ENCODE measurements at places on chromosomes 3 and 15. TPM values are rescaled to one million over a fixed set of nuclear protein-coding genes. Genes with fewer than 3 reads are reported as not detected.

Gene RPP25
- total RNA-seq: 17.6 TPM

Gene GOLGA8S
- total RNA-seq: 1.5 TPM

DNA sequence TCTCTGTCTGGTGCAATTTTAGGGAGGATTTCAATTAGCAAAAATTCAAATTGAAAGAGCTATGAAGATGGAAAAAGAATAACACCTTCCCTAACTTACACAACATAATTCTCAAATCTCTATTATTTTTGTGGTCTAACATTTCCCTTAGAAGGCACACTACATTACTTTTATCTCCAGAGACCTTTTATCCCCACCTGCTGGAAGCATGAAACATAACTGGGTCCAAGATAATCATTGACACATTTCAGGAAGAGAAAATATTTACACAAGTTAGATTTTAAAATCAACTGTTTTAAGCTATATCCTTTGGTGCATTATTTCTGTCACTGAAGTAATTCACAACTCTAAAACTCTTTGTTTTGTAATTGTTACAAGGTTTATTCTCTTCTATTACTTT lies 779.5 kb downstream of the ROBO1 start:
- H3K36me3 ChIP-seq: no peaks in the 10 kb centered on the region
- no peak for DNase-seq
- H3K27ac ChIP-seq: no peak overlapping the region
- H3K4me1 ChIP-seq: no peaks in the 10 kb centered on the region

Gene TMCO5A
- total RNA-seq: not detected

- no peaks in the 10 kb centered on the region for H3K36me3 ChIP-seq
- DNase-seq: no peak
- H3K4me3 ChIP-seq: no peak overlapping the region
- H3K4me1 ChIP-seq: no peaks in the 10 kb centered on the region
These were observed 100.3 kb downstream of the HCN4 start for GRCh38 chr15:73268457-73268856.

DNA sequence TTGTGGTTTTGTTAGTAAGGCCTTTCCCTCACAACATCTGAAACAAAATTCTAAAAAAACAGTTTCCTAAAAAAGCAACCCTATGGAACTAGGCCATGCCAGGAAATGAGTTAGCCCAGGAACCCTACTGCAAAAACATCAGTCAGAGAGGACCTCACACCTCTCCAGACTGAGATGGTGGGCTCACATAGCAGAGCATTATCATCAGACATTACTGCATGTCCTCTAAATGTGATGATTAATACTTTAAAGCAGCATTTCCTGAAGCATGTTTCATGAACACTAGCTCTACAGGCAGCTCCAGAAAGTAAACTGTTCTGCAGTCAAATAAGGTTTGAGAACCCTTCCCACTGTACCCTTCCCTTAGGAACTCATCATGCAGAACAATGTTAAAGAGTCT lies 232.3 kb upstream of the MRPL3 start:
- no peak for DNase-seq
- H3K4me1 ChIP-seq: no peaks in the 10 kb centered on the region
- no peaks in the 10 kb centered on the region for H3K36me3 ChIP-seq
- no peak overlapping the region for H3K27ac ChIP-seq
- H3K4me3 ChIP-seq: no peak overlapping the region
- no peaks in the 10 kb centered on the region for H3K27me3 ChIP-seq

Gene HTR3E
- total RNA-seq: not detected

DNA sequence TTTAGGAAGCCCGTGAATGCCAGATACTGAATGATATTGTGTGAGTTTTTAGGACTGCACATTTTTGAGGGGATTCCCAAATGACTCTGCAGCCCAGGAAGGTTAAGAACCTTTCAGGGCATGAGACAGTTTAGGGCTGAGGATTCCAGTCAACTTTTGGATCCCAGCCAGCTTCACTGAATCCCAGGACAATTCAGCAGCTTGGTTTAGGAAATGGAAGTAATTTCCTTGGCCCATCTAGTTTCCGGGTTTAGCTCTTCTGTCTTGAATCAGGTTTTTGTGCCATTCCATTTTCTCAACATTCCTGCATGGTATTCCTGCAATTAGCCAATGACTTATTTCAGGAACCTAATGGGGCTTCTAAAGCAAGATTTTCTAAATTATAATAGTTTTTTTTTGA lies 253.9 kb downstream of the LSAMP start:
- no peak overlapping the region for H3K4me3 ChIP-seq
- H3K4me1 ChIP-seq: no peaks in the 10 kb centered on the region
- H3K27me3 ChIP-seq: no peaks in the 10 kb centered on the region

GRCh38 chr15:38164061-38164460 lies 88.6 kb upstream of the SPRED1 start:
- no peaks in the 10 kb centered on the region for H3K27me3 ChIP-seq
- no peaks in the 10 kb centered on the region for H3K4me1 ChIP-seq
- no peaks in the 10 kb centered on the region for H3K36me3 ChIP-seq
- DNase-seq: no peak
- no peak overlapping the region for H3K4me3 ChIP-seq
- no peak overlapping the region for H3K27ac ChIP-seq

GRCh38 chr15:98906712-98907083 lies 100.9 kb downstream of the PGPEP1L start:
- H3K36me3 ChIP-seq: peaks cover 3% of the 10 kb centered on the region
- no peaks in the 10 kb centered on the region for H3K27me3 ChIP-seq
- peaks cover 5% of the 10 kb centered on the region for H3K4me1 ChIP-seq

GRCh38 chr15:50009634-50010033 lies 109.4 kb downstream of the ATP8B4 start:
- H3K27ac ChIP-seq: no peak overlapping the region
- DNase-seq: no peak
- H3K4me1 ChIP-seq: no peaks in the 10 kb centered on the region
- no peak overlapping the region for H3K4me3 ChIP-seq
- no peaks in the 10 kb centered on the region for H3K27me3 ChIP-seq

Gene PRR20G
- total RNA-seq: not detected

GRCh38 chr3:190863119-190863465 lies 598 bp upstream of the GMNC start:
- no peaks in the 10 kb centered on the region for H3K4me1 ChIP-seq
- H3K27ac ChIP-seq: peak overlapping the region; percentile 70
- H3K4me3 ChIP-seq: peak overlapping the region; percentile 69
- H3K36me3 ChIP-seq: no peaks in the 10 kb centered on the region
- DNase-seq: no peak

GRCh38 chr3:195897081-195897852 lies 11.1 kb downstream of the TNK2 start:
- H3K27me3 ChIP-seq: no peaks in the 10 kb centered on the region
- H3K27ac ChIP-seq: peak overlapping the region; percentile 88
- no peak for DNase-seq
- no peaks in the 10 kb centered on the region for H3K36me3 ChIP-seq
- H3K4me1 ChIP-seq: peaks cover 33% of the 10 kb centered on the region
- no peak overlapping the region for H3K4me3 ChIP-seq

GRCh38 chr3:42161050-42161935 lies 70.1 kb downstream of the TRAK1 start:
- H3K4me1 ChIP-seq: peaks cover 4% of the 10 kb centered on the region
- no peaks in the 10 kb centered on the region for H3K27me3 ChIP-seq
- no peak overlapping the region for H3K4me3 ChIP-seq
- no peak for DNase-seq

Gene LSAMP
- 38.0 TPM for total RNA-seq

DNA sequence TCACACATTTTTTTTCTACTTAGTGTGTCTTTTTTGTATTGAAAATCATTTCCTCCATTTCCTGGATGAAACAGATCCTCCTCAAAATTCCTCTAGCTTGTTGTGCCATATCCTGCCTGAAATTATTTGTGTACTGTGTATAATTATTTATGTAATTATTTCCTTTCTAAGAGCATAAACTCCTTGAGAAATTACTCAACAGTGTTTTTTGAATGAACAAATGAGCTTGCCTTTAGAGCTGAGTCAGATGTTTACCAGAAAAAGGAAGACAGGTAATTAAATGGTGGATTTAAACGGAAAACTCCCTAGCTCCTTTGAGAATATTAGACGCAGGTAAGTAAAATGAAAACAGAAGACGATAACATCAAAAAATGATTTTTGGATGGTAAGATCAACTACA lies 13.2 kb upstream of the SECISBP2L start:
- H3K27me3 ChIP-seq: no peaks in the 10 kb centered on the region
- H3K27ac ChIP-seq: no peak overlapping the region
- H3K4me1 ChIP-seq: no peaks in the 10 kb centered on the region
- H3K4me3 ChIP-seq: no peak overlapping the region
- no peak for DNase-seq

DNA sequence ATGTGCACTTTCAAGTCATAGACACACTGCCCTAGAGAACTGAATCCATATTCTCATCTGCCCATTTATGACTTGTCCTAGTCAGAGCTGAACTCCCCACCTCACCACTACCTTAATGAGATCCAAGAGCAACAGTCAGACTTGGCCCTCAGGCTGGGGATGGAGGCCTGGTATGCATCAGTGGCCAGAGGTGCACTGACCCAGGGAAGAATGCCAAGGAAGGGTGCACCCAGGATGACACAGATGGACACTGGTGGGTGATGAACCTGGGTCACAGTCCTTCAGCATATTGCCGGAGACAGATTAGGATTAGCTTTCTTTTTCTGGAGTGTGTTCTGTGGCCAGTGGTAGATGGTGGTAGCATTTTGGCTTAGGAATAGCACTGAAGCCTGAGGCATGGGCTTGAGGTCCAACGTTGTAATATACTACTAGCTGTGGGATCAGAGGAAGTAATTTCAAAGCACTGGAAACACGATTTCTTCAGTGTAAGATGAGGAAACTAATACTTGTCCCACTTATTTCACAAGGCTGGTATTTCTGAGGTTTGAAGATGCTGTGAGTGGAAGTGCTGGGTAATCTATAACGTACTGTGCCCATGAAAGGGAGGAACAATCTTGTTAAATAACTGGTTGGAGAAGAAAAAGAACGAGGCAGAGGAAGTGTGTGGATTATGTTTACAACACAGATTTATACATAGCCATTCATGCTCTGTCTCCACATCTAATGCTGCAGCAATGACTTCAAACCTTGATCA lies 265.0 kb downstream of the THRB start:
- H3K4me3 ChIP-seq: no peak overlapping the region
- H3K27me3 ChIP-seq: no peaks in the 10 kb centered on the region
- DNase-seq: no peak
- H3K36me3 ChIP-seq: no peaks in the 10 kb centered on the region
- H3K4me1 ChIP-seq: no peaks in the 10 kb centered on the region

Gene ST8SIA2
- 0.73 TPM for total RNA-seq

GRCh38 chr3:104956620-104957345 lies 409.9 kb upstream of the ALCAM start:
- H3K27me3 ChIP-seq: no peaks in the 10 kb centered on the region
- DNase-seq: no peak
- no peaks in the 10 kb centered on the region for H3K36me3 ChIP-seq
- no peaks in the 10 kb centered on the region for H3K4me1 ChIP-seq

DNA sequence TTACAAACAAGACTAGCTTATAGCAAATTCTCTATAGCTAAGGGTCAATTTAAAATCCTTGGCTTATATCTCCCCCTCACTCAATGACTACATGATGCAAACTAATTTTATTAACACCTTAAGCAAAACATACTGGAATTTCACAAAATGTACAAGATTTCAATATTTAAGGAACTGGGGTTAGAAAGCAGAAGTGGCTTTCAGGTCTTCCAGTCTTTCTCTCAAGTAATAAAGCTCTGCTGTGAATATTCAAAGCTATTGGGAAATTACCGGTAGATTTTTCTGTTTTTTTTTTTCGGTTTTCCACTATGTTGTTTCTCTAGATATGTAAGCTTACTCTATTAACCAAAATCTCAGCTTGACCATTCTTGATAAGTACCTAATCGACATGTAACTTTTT lies 3.9 kb downstream of the EPM2AIP1 start:
- no peak overlapping the region for H3K27ac ChIP-seq
- no peaks in the 10 kb centered on the region for H3K36me3 ChIP-seq
- no peak overlapping the region for H3K4me3 ChIP-seq
- no peak for DNase-seq

GRCh38 chr3:161689584-161690298 lies 193.1 kb downstream of the OTOL1 start:
- no peak overlapping the region for H3K4me3 ChIP-seq
- H3K27me3 ChIP-seq: no peaks in the 10 kb centered on the region
- no peak for DNase-seq
- H3K27ac ChIP-seq: no peak overlapping the region

- no peaks in the 10 kb centered on the region for H3K4me1 ChIP-seq
- H3K36me3 ChIP-seq: no peaks in the 10 kb centered on the region
- H3K4me3 ChIP-seq: peak overlapping the region; percentile 48
These were observed 27.6 kb upstream of the RAB7A start for GRCh38 chr3:128698211-128699047.

DNA sequence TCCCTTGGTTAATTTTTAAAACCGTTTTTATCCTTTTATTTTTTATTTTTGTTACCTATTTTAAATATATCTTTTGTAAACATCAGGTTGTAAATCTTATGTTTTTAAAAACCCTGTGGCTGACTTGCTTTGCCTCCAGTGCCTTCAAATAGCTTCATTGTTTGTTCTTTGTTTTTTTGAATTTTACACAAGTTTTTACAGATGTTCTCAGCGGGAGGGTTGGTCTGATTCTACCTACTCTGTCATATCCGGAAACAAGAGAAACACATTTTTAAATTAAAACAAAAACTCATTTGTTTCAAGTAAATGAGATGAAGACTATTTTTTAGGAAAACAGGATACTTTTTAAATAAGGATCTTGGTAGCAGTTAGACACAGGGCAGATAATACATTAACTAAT lies 129.0 kb upstream of the THRB start:
- DNase-seq: no peak
- H3K36me3 ChIP-seq: no peaks in the 10 kb centered on the region
- H3K27ac ChIP-seq: no peak overlapping the region
- H3K4me1 ChIP-seq: no peaks in the 10 kb centered on the region
- no peaks in the 10 kb centered on the region for H3K27me3 ChIP-seq
- H3K4me3 ChIP-seq: no peak overlapping the region

GRCh38 chr3:133476971-133477375 lies 77.1 kb downstream of the BFSP2 start:
- no peaks in the 10 kb centered on the region for H3K27me3 ChIP-seq
- no peak overlapping the region for H3K27ac ChIP-seq
- no peak for DNase-seq
- H3K4me1 ChIP-seq: no peaks in the 10 kb centered on the region

DNA sequence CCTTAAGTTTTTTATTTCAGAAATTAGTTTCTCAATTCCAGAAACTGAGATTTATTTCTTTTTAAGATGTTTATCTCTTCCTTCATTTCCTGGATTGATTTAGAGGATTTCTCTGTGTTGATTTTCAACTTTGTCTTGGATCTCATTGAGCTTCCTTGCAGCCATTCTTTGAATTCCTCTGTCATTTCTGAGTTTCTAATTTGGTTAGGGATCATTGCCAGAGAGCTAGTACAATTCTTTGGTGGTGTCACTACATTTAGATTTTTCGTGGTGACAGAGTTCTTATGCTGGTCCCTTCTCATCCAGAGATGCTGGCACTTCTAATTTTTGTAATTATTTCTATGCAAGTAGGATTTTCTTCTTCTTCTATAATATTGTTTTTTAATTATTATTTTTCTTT lies 691.1 kb upstream of the NAALADL2 start:
- H3K36me3 ChIP-seq: no peaks in the 10 kb centered on the region
- no peaks in the 10 kb centered on the region for H3K4me1 ChIP-seq

- no peaks in the 10 kb centered on the region for H3K4me1 ChIP-seq
- DNase-seq: no peak
- H3K36me3 ChIP-seq: no peaks in the 10 kb centered on the region
- no peaks in the 10 kb centered on the region for H3K27me3 ChIP-seq
- H3K27ac ChIP-seq: no peak overlapping the region
- H3K4me3 ChIP-seq: no peak overlapping the region
These were observed 565.3 kb upstream of the SGO1 start for GRCh38 chr3:20751296-20751695.

GRCh38 chr3:127814325-127814781 lies 8.0 kb downstream of the MGLL start:
- H3K27ac ChIP-seq: no peak overlapping the region
- H3K27me3 ChIP-seq: no peaks in the 10 kb centered on the region
- no peaks in the 10 kb centered on the region for H3K4me1 ChIP-seq
- DNase-seq: no peak
- H3K4me3 ChIP-seq: no peak overlapping the region

Data from prostate gland (tissue), 2 donors.